ENCODE measurements at places on chromosomes 2 and 18. TPM values are rescaled to one million over a fixed set of nuclear protein-coding genes. Genes with fewer than 3 reads are reported as not detected.

DNA sequence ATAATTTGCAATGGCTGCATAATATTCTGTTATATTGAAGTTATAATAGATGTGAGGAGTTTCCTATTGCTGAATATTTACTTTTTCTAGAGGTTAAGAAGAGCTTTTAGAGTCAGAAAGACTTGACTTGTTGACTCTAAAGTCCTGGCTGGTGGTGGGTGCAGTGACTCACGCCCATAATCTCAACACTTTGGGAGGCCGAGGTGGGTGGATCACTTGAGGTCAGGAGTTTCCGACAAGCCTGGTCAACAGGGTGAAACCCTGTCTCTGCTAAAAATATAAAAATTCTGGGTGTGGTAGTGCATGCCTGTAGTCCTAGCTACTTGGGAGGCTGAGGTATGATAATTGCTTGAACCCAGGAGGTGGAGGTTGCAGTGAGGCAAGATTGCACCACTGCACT, 33.9 kb upstream of the ATIC start:
- no peak for DNase-seq

- DNase-seq: no peak
Measured at GRCh38 chr2:133378928-133379549, 189.2 kb downstream of the NCKAP5 start.

DNA sequence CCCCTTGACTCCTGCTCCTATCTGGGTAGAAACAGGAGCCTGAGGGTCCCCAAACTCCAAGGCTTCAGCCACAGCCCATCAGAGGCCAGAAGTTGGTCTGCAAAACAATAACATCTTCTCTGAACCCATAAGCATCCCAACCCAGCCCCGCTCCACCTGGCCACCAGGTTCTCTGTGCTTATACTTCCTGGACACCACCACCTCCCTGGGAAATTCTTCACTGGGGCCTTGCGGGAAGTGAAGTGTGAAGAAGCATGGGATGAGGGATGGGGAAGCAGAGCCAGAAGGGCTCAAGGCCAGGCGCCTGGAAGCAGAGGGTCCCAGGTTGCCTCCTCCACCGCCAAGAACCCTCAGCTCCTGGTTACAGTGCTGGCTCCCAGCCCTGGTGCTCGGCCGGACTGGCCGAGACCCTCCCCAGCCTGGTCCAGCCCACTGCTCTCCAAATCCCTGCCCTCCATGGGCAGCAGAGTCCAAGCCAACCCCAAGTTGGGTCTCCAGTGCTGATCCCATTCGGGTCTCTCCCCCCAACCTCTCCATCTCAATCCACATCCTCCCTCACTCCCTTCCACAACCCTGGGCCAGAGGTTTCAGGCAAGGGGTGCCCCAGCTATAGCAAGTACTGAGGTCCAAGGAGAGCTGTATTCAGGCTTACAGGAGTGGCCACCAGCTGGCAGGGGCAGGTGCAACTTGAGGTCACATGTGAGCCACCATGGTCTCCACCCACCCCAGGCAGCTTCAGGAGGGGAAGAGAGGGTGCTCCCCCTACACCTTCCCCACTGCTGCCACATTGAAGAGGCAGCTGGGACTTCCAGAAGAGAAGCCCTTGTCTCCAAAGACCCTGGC, 60.7 kb downstream of the TNS1 start:
- no peak for DNase-seq

GRCh38 chr2:127101756-127102477, 5.0 kb downstream of the BIN1 start:
- DNase-seq: peak; percentile 39

DNA sequence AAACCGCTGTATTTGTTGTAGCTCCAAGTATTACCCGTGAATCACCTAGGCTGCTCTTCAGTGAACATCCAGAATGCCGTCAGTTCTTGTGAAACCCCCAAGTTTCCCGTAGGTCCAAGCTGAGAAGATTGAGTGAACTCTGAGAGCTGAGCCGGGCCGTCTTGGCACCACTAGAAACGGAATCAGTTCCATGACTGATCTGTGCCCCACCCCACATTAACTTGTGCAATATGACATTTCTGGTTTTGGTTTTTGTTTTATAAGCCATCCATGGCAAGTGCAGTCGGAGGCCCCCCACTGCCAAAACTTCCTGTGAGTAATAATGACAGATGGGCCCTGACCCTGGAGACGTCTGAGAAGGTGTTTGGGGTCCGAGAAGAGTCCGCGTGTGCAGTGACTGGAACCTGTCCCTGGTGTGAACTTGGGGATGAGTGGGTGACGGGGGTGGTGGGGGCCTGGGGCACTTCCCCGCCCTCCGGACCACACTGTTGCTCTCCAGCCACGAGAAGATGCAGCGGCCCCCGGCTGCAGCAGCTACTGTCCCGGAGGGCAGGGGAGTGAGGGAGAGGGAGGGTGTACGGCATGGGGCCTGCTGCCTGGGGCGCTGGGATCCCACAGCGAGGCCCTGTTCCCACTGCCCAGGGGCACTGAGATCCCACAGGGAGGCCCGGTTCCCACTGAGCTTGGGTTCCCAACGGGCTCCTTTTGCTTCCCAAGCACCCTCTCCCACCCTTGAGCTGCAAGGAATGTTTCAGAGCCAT, 26.5 kb downstream of the NFATC1 start:
- DNase-seq: no peak

- no peak for DNase-seq
Measured at GRCh38 chr2:60554646-60555065, 1.2 kb upstream of the BCL11A start.

- no peak for DNase-seq
Measured at GRCh38 chr2:231513746-231514224, 16.5 kb downstream of the NMUR1 start.

GRCh38 chr2:12903272-12903671, 186.5 kb downstream of the TRIB2 start:
- DNase-seq: no peak

DNA sequence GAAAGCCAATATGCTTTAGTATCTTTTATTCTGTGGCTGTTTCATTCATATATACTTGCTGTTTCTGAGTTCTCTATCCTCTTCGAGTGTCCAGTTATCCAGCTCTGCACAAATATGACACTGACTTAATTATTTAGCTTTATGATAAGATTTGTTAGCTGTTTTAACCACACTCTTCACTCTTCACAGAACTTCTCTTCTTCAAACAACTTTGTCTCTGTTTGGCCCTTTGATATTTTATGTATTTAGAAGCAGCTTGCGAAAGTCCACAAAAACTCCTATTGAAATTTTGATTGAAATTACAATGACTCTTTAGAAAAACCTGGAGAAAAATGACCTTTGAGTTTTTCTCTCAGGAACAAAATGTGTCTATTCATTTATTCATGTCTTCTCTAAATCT, 407.0 kb downstream of the CPS1 start:
- no peak for DNase-seq

GRCh38 chr2:124633812-124634211, 608.7 kb downstream of the CNTNAP5 start:
- no peak for DNase-seq

GRCh38 chr18:5879479-5879882, 15.8 kb downstream of the TMEM200C start:
- no peak for DNase-seq

GRCh38 chr2:27714851-27715291, 51.2 kb downstream of the SLC4A1AP start:
- no peak for DNase-seq

DNA sequence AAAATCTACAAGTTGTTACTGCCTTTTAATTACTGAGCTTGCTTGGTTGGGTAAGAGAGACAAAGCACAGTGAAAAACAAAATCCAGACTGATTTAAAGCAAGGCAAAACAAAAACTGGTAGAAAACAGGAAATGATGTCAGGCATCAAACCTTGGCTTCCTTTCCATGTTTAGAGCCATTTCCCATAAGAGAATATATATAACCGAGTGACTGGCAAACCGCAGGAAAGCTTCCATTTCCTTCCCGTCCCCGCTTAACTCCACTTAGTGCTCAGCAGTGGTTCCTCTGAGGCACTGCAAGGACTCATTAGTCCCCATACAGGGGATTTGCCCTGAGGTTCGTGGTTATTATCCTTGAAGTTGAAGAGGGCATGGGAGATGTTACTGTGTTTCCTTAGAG, 446.3 kb downstream of the LPIN1 start:
- DNase-seq: no peak

DNA sequence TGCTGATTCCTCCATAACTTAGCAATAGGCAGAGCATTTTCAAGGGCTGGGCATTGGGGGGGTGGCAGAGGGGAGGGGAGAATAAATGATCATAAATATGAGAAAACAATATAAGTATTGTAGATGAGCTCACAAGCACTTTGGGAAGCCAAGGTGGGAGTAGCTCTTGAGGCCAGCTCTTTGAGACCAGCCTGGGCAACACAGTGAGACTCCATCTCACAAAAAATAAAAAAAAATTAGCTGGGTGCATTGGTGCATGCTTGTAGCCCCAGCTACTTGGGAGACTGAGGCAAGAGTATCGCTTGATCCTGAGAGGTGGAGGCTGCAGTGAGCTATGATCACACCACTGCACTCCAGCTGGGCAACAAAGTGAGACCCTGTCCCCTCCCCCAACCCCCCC, 75.9 kb downstream of the MYCN start:
- no peak for DNase-seq

DNA sequence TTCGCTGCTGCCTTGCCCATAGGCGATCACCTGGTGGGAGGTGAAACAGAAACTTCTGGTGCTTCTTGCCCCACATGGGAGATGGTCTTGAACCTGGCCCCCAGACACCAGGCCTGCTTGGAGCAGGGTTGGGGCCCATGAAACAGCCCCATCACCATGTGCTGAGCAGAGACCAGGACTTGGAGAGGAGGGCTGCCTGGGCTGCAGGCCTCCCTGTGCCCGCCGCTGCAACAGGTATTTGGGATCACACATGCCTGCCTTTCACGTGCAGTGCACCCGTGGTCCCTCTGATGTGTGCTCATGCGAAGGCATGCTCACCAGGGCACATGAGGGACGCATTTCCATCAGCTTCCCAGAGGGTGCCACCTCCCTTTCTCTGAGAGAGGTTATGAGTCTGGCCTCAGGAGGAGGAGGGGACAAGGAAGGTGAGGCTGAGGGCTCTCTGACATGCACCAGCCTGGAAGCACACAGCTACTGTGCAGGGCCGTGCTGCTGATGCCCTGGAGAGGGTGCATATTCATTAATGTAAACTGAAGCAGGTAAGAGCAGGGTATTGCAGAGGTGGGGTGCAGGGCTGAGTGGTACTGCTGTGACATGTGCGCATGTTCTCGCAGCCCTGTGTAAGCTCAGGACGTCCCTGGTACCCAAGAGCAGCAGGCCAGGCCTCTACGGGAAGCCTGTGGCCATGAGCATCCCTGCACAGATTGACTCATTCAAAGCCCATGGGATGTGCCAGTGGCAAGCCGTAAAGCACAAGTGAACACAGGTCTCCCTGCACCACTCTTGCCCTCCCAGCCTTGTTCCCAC, 4.2 kb upstream of the OXER1 start:
- no peak for DNase-seq

DNA sequence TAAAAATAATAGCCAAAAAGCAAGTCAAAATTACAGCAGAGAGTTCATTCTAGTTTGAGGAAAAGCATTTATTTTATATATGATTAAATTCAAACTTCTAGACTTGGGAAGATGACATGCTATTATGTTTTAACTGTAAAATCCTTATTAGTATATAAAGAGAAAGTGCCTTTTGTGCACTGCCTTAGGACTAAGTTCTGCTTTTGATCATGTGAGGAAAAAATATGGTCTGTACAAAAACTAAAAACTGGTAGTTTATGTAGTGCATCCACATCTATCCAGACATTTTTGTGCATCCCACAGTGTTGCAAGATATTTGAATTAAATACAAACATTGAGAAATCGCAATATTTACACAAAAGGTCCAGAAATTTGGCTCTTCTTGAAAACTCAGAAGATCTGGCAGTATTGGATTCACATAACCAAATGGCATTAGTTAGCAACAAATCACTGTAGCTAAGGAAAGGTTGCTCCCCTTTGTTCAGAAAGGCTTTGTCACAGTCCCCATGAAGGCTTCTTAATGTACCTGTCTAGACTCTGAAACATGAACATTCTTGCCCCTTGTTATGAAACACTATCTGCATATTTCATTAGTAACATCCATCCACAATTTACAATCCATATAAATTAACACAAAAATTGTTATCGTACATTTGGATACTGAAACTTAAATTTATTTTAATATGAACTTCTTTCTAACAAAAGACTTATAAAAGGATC, 2.2 kb downstream of the MMADHC start:
- no peak for DNase-seq

- DNase-seq: peak; percentile 49
Measured at GRCh38 chr18:59272891-59273758, at the start of gene RAX. Gene RAX (minus strand): TSS chr18:59273454. CDS start chr18:59273206, 248 bp downstream.

DNA sequence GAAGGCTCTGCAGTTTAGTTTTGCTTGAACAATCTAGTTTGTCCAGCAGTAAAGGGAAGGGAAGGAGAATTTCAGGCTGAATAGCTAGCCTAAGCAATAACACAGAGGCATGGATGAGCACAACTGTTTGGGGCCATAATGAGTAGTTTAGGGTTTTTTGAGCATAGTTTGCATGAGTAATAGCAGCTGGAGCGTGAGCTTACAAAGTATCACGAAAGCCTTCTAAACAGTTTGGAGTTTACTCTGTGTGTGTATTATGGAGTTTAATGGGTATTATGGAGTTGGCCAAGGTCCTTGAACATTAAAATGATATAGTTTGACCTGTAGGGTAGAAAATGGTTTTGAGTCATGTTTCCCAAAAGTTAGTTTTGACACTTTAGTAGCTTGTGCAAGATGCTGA, 782.3 kb downstream of the ERBB4 start:
- no peak for DNase-seq

DNA sequence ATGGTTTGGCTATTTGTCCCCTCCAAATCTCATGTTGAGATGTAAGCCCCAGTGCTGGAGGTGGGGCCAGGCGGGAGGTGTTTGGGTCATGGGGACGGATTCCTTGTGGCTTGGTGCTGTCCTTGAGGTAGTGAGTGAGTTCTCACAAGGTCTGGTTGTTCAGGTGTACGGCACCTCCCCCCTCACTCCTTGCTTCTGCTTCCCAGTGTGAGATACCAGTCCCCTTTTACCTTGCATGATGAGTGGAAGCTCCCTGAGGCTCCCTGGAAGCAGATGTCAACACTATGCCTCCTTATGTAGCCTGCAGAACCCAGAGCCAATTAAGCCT, 232.6 kb downstream of the LDLRAD4 start:
- no peak for DNase-seq

GRCh38 chr2:164808776-164809175, 32.8 kb downstream of the COBLL1 start:
- DNase-seq: no peak

DNA sequence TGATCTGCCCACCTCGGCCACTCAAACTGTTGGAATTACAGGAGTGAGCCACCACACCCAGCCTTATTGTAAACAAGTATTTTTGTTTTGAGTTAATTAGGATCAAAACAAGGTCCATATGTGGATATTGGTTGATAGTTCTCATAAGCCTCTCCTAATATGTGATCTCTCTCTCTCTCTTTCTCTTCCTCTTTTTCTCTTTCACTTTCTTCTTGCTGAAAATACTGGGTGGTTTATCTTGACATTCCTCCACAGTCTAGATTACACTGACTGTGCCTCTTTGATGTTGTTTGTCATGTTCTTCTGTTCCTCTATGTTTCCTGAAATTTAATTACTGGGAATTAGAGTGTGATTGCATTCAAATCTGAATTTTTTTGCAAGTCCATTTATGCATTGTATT, 547.5 kb upstream of the NRXN1 start:
- no peak for DNase-seq

Gene LONRF2
- not detected for total RNA-seq

Gene UGT1A8
- total RNA-seq: not detected

Gene RNU2-63P
- total RNA-seq: 43.6 TPM

Gene UGT1A3
- total RNA-seq: not detected

Gene MALT1
- 34.0 TPM for total RNA-seq

Gene C2orf80
- not detected for total RNA-seq

Gene MREG
- 7.3 TPM for total RNA-seq

Gene PLB1
- 0.89 TPM for total RNA-seq

Gene NEMP2
- total RNA-seq: 19.4 TPM

Gene SERPINB10
- total RNA-seq: not detected

Gene REEP1
- total RNA-seq: 0.45 TPM

Measured in activated naive CD4-positive, alpha-beta T cell treated with anti-CD3 and anti-CD28 coated beads, Interleukin-2, amount 50 U/mL, for 72 hours (primary cell).